CD4-positive, alpha-beta T cell treated with Interleukin-17A for 1 hour (primary cell): ENCODE measurements at places on chromosomes 7 and 10.
A peak's percentile ranks its signal among the peaks of the same experiment; 100 is the strongest.

DNA sequence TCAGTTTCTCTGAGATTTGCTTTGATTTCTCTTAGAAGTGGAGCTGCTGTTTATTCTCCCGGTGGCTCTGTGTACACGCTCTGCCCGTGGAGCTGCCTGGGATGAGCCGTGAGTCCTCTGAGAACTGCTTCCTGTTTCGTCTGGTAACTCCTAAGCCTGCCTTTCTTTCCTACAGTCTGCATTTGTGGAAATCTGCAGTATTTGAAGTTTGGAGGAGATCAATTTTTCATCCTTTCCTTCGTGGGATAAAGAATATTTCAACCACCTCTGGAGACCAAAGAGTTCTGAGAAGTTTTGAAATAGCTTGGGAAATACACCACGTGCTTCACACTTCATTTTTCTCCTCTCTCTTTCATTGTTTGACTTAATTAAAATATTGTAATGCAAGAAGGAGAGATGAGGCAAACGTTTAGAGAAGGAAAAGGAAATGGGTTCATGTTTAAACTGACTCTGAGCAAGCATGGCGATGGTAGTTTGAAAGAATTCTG is 311.9 kb downstream of the LRMDA start:
- no peak for DNase-seq

GRCh38 chr10:48505394-48506112 is 99.3 kb downstream of the ARHGAP22 start:
- DNase-seq: no peak

DNA sequence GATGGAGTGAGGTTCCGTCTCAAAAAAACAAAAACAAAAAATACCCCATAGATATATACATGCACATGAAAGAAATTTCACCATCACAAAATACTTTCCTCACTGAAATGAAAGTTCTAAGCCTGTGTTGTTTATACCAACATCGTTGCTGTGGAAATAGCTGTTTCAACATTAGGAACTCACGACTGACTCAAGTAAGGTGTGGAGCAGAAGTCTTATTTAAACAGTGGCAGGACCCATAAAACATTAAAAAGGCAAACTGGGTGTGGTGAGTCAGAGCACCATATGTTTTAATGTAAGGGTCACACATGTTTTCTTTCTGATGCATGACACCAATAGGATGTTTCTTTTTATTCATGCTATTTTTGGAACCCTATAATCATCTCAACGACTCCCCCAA is 48.3 kb downstream of the BAIAP2L1 start:
- no peak for DNase-seq

GRCh38 chr7:118104812-118105441 is 79.0 kb upstream of the LSM8 start:
- no peak for DNase-seq

GRCh38 chr10:69568472-69569395 is 4.5 kb downstream of the NEUROG3 start:
- no peak for DNase-seq

DNA sequence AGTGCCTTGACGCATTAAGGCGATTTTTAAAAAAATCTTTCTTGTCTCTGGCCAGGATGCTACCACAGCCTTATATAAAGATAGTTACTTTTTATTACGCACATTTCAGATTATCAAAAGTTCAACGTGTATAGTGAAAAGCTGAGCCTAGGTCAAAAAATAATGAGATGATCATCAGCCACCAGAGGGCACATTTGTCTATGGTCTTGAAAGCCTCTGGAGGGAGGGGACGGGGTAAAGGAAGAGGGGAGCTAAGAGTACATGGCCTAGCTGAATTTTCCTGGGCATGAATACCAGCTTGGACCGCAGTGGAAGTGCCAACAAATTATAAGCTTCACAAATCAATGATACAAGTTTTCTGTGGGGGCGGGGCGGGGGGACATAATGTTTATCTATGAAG is 285.9 kb upstream of the SMIM30 start:
- DNase-seq: no peak

GRCh38 chr10:52348037-52348564 is 34.0 kb downstream of the DKK1 start:
- no peak for DNase-seq

- DNase-seq: no peak
Measured at GRCh38 chr7:53013925-53014324, 21.5 kb upstream of the POM121L12 start.

- DNase-seq: no peak
Measured at GRCh38 chr7:129777195-129777844, 165.8 kb downstream of the NRF1 start.

- DNase-seq: peak; percentile 79
Measured at GRCh38 chr7:43586251-43586900, 3.5 kb downstream of the STK17A start.

DNA sequence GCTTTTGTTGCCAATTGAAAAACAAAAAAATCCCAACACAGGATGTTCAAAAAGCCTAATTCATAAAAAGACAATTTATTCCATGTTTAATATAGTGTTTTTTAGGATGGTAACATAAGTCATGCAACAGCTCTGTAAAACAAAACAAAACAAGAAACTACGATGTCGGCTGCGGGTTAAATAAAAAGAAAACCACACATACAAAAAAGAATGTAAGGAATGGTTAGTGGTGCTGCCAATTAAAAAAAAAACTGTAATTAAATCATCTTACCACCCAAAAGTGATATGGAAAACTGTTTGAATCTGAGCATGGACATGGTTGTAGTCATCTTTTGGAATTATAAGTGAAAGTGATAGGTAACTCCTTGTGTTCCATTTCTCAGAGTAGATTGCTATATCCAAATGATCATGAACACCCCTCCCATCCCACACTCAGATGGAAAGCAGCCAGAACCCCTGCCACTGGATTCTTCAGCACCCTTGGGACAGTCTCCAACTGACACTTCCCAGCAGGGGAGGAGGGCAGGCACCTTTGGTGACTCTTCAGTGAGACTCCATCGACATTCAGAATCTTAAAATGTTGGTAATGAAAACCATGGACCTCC is 14.3 kb upstream of the DAGLB start:
- no peak for DNase-seq

DNA sequence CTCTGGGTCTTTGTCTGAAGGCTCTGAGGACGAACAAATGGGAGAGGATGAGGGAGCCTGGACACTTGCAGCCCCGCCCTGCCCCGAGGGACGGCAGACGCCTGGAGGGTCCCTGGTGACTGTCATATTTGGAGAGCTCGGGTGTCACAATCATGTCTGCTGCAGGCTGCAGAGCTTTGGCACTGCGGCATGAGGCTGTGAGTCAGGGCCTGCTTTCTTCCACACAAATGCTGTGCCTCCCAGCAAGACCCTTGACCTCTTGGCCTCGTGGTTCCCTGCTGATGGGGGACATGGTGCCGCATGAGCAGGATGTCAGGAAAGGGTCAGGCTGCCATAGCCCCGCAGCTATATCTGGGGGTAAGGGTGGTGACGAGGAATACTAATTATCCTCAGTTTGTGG is 64.9 kb upstream of the PPIF start:
- DNase-seq: no peak

- no peak for DNase-seq
Measured at GRCh38 chr10:123458933-123459332, 207.2 kb upstream of the GPR26 start.

DNA sequence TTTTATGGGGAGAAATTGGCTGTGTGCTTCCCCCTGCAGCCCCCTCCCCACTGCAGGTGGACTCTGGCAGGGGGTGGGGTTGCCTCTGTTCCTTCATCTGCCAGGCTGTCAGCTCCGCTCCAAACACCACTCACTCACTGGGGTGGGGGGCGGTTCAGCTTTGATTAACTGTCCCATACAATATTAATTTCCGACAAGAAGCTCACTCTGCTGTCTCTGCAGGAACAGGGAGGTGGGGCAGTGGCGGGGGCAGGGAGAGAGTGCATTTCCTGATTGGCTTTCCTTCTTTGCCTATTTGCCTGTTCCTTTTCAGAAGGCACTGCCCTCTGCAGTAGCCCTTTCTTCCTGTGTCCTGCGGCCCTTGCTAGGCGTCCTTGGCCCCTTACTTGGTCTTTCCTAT is 500.8 kb downstream of the PLXNA4 start:
- DNase-seq: no peak

- DNase-seq: no peak
Measured at GRCh38 chr7:128890306-128891109, 20.0 kb downstream of the KCP start.

GRCh38 chr7:50812841-50813475 is 30.3 kb upstream of the GRB10 start:
- no peak for DNase-seq

DNA sequence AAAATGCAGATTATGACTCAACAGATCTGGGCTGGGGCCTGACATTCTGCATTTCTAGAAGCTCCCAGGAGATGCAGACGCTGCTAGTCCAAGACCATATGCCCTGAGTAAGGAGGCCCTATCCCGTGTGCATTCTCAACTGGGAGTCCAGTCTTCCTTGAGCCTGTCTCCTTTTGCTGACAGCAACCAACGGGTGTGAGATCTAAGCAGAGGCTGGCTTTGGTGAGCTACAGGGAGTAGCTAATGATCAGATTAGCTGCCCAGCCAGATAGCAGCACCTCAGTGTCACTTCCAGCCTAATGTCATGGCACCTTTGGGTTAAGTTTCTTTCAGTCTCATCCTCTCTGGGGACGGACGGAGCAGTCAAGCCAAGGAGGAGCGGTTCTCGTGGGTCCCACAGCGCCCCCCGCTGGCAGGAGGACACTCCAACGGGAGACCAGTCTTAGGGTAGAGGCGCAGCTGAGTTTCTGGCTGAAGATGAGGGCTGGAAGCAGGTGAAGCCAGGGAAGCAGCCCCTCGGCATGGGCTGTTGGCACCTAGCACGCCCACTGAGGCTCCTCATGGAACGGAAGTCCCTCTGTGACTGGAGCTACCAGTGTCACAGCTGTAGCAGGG is 154.0 kb downstream of the CCDC3 start:
- no peak for DNase-seq

GRCh38 chr10:15809450-15809849 is 50.9 kb downstream of the MINDY3 start:
- no peak for DNase-seq

GRCh38 chr10:74947781-74948401 is 121.5 kb downstream of the KAT6B start:
- no peak for DNase-seq

- DNase-seq: no peak
Measured at GRCh38 chr10:12583891-12584595, 234.7 kb downstream of the CAMK1D start.

- no peak for DNase-seq
Measured at GRCh38 chr10:19788075-19788686, 28.1 kb upstream of the PLXDC2 start.
